ENCODE measurements at places on chromosomes 1 and 21.

DNA sequence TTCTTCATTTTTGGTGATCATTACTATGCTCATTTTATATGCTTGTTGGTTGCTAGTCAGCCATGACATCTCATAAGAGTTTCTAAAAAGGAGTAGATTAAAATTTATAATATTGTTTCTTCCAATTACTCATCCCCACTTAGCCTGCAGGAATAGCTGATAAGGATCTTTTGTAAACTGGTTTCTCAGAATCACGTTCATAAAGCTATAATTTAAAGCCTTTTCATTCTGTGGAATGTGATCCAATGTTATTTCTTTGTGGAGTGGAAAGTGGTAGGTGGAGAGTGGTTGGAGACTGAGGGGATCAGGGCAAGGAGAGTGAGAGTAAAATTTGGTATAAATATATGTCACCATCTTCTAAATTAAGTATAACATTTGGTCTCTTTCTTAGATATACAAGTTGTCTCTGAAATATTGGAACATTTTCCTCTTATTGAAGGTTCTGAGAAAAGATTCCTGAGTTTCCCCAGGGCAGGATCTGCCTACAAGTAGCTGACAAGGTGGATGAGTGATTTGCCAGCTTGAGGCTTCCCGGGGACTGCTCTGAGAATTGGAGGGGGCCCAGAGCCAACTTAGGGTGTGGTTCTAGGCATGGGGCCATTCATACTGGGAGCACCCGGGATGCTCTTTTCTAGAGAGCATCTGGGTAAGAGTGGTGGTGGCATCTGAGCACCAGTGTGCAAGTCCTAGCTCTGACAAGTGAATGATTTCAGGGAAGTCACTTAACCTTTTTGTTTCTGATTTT is 116.4 kb downstream of the TBX19 start:
- no peak for DNase-seq

DNA sequence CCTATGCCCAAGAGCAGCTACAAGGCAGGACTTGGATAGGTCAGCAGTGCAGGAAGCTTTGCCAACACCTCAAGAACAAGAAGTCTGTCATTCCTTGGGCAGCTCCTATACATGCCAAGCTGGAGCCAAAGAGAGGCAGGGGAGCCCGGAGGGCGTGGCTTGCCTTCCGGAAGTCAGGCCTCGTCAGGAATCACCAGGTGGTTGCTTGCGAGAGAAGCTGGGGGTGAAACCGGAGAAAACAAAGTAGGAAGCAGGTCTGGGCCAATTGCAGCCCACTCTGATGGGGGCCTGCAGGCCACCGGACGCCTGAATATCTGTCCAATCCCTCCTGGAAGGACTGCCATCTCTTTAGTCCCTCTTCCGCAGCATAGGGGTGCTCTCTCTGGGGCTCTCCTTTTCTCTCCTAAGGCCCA is 794 bp upstream of the FAM76A start:
- no peak for DNase-seq

- DNase-seq = no peak
Observed at GRCh38 chr1:26701266-26701994, 5.6 kb downstream of the ARID1A start.

GRCh38 chr1:114219172-114219868 is 65.7 kb upstream of the SYT6 start:
- DNase-seq = no peak

DNA sequence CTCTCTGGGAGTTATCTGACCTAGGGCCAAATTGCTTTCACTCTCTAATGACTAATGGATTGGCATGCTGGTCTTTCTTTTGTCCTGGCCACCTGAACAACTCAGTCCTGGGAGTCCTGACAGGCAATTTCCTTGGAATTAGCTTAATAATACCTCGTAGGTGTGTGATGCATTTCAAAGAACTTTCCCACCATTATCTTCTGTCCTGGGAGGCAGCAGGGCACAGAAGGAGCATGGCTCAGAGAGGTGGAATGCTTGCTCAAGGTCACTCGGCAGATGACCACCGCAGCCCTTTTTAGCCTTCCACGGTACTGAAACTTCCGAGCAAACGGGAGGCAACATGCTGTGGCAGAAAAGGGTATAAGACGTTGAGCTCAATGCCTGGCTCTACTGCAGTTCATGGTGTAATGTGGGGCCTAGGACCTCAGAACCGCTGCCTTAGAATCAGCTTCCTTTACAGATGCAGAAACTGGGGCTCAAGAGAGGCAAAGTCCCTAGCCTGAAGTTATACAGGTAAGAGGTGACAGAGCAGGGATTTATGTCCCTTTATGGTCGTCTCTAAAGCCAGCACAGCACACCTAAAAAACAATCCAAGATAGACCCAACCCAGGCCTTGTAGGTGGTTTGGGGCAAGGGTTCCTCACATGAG is 3.2 kb downstream of the ID3 start:
- DNase-seq = no peak

DNA sequence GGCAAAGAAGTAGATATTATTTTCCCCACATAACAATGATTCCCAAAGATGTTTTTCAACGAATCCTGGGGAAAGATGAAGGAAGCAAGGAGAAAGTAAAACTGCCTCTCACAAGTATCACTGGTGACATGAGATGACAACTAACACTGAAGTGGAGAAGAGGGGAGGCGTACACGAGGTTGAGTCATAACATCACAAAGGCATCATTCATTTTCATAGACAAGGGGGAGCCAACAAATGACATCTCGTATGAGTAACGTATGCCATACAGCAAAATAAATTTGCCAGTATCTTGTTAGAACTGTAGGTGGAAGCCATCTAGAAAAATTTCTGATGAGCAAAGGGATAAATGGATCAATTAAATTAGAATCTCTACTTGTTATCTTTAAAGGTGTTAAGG is 56.6 kb downstream of the ATP1B1 start:
- DNase-seq = no peak

- DNase-seq = no peak
Observed at GRCh38 chr21:44800103-44800502, 1.5 kb downstream of the UBE2G2 start.

- DNase-seq = no peak
Observed at GRCh38 chr21:46151989-46152926, 3.1 kb downstream of the FTCD start.

DNA sequence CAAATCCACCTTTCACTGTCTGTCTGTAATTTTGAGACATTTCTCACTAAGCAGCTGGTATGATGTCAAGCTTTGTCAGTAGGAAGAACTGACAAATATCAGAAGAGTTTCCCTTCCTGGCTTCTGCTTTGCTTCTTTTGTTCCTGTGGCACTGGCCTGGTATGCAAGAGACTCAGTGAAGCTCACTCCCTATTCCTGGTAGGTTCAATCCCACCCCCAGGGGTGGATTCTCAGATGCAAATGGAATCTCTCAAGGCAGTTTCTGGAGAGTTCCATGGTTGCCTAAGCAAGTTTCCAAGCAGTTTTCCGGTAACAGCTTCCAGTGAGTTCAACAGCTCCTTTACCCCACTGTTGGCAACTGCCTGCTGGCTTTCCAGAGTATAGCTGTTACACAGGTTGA is 683.4 kb downstream of the PTPRC start:
- no peak for DNase-seq

- no peak for DNase-seq
Observed at GRCh38 chr1:218702775-218703174, 357.6 kb downstream of the TGFB2 start.

GRCh38 chr1:26555550-26555981 is 26.0 kb downstream of the RPS6KA1 start:
- DNase-seq = peak; percentile 16

DNA sequence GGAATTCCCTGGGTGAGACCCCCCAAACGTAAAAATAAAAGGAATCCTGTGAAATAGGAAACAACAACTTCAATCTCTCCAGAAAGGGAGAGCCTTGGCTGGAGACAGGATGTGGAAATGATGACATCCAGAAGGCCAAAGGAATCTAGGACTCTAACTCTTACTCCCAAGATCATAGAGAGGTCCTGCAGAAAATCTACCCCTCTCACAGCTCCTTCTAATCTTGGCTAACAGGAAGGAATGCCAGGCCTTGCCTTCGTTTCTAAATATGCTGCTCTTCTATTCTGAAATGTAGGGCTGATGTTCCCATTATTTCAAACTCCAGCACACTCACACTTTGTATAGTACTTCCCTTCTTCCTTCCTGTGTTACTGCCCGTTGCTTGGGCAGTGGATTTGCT is 40.7 kb downstream of the ARHGEF11 start:
- no peak for DNase-seq

GRCh38 chr21:41813226-41813625 is 46.4 kb upstream of the RIPK4 start:
- no peak for DNase-seq

- DNase-seq = no peak
Observed at GRCh38 chr1:32357614-32358013, 4.7 kb downstream of the FAM229A start.

GRCh38 chr1:73839922-73840321 is 358.1 kb downstream of the LRRIQ3 start:
- peak; percentile 3 for DNase-seq

DNA sequence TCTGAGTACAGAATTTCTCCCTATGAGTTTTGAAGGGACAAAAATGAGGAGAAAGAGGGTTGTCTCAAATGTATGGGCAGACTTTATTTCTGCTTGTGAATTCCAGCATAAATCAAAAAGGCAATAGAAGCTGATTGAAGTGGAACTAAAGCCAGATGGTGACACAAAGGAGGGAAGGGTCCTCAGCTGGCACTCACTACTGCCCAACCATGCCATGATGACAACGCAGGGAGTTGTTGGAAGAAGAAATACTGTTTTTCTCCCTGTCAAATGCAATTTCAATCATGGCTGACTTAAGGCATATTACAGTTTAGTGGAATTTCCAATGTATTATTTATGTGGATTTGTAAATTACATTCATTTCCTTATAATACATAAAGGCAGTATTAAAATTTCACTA is 805.8 kb downstream of the ADGRL2 start:
- no peak for DNase-seq

- no peak for DNase-seq
Observed at GRCh38 chr1:238753252-238753651, 633.1 kb upstream of the CHRM3 start.

GRCh38 chr1:89260042-89260441 is 12.6 kb downstream of the GBP5 start:
- DNase-seq = no peak

DNA sequence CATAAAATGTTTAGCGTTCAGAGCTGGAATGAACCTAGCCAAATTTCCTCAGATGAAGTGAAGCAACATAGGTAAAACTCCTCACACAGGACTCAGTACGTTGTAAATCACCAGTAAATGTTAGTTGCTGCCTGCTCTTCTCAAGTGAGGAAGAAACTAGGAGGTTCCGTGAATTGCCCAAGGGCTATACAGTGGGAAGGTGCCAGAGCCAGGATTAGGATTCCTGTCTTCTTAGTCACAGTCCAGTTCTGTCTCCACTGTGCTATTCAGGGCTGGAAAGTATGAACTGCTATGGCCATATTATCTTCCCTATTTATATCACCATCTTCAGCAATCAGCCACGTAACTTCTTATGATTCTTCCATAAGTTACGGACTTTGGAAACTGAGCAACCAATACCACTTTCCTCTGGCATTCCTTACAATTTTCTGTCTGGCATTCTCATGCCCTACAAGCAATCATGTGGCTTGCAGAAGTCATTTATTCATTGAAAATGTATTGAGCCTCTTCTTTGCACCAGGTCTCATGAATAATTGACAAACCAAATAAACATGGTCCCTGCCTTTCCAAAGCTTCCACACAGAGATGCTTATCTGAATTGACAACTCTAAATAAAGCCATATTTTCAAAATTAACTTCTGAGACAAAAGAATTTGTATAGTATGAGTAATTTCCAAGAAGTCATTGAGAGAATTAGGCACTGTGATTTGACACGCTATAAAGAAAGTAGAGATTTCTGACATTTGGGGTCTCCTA is 271.6 kb upstream of the SGIP1 start:
- no peak for DNase-seq

DNA sequence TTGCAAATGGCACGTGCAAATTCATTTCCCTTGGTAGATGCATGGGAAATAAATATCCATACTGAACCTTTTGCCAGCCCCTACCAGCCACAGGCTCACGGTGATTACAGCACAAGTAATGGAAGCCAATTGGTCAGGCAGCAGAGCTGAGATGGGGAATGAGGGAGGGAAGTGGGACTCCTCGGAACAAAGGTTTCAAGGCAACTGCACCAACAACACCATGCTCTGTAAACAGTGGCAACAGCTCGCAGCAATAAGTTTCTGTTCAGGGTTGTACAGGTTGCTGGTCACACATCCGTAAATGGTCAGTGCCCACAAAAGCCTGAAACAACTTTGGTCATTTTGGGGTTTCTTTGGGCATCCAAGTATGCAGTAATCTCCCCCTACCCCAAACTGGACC is 62.7 kb upstream of the LPGAT1 start:
- DNase-seq = no peak

GRCh38 chr1:202207292-202207691 is 13.7 kb downstream of the LGR6 start:
- no peak for DNase-seq

DNA sequence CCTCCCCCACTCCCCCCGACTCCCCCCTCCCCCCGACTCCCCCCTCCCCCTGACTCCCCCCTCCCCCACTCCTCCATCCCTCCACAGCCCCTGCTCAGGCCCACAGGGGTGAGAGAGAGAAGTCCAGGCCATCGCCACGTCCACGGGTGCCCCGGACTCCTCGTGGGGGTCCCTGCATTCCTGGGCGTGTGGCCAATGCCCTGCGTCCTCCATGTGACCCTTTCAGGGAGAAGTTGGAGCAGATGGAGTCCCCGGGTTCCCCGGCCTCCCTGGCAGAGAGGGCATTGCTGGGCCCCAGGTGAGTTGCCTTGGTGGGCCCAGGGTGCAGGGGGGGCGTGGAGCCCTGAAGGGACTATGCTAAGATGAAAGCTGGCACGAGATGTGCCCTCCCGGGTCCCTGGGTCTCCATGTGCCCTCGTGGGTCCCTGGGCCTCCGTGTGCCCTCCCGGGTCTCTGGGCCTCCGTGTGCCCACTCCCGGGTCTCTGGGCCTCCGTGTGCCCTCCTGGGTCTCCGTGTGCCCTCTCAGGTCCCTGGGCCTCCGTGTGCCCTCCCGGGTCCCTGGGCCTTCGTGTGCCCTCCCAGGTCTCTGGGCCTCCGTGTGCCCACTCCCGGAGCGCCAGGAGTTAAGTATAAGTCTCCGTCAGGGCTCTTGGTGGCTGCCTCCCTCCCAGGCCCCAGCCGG is 52.0 kb downstream of the SLC19A1 start:
- DNase-seq = no peak

DNA sequence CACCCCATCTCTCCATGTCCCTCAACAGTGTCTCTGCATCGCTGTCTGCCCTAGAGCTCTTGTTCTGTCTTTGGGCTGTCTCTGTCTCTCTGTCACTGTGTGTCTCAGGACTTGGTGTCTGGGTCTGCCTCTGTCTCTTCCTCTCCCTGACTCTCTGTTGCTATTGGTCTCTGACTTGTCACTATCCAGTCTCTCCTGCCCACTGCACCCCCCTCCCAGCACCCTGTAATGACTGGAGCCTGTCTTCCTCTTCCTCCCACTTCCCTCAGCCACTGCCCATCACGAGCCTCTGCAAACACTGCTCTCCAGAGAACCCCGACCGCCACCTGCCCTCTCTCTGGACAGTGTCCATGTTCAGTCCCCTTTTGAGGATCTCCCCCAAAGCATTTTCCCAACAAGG is 12.1 kb downstream of the PEAR1 start:
- DNase-seq = no peak

Data from HL-60 (cell line).